ENCODE measurements at places on chromosomes 2 and 18. TPM values are rescaled to one million over a fixed set of nuclear protein-coding genes. Genes with fewer than 3 reads are reported as not detected.

The CYP27C1 gene
- not detected for total RNA-seq

The OSR1 gene
- 66.7 TPM for total RNA-seq

The ZBTB7C gene
- total RNA-seq: 8.1 TPM

The ARHGAP28 gene
- total RNA-seq: 0.85 TPM

The CYP27A1 gene
- total RNA-seq: 53.1 TPM

The MTCL1 gene
- 105 TPM for total RNA-seq

The PLB1 gene
- 9.7 TPM for total RNA-seq

The RGPD3 gene
- total RNA-seq: 0.75 TPM

The UPP2 gene
- not detected for total RNA-seq

The FLACC1 gene
- 0.32 TPM for total RNA-seq

The LYPD6B gene
- total RNA-seq: not detected

The PRSS56 gene
- total RNA-seq: not detected

The SYT4 gene
- total RNA-seq: not detected

The PAX3 gene
- total RNA-seq: not detected

The SERPINB11 gene
- total RNA-seq: not detected

The CMPK2 gene
- 9.4 TPM for total RNA-seq

The SANBR gene
- 10.7 TPM for total RNA-seq

The CHST10 gene
- total RNA-seq: 4.9 TPM

The EFEMP1 gene
- total RNA-seq: 1,320 TPM

The INPP1 gene
- 13.3 TPM for total RNA-seq

The SULT1C3 gene
- total RNA-seq: not detected

The BCL11A gene
- 0.11 TPM for total RNA-seq

All from ascending aorta (tissue), 2 donors.